Suppressor macrophage treated with lipopolysaccharide for 1 hour (primary cell): ENCODE measurements at places on chromosomes 13 and 19.
A peak's percentile ranks its signal among the peaks of the same experiment; 100 is the strongest.

DNA sequence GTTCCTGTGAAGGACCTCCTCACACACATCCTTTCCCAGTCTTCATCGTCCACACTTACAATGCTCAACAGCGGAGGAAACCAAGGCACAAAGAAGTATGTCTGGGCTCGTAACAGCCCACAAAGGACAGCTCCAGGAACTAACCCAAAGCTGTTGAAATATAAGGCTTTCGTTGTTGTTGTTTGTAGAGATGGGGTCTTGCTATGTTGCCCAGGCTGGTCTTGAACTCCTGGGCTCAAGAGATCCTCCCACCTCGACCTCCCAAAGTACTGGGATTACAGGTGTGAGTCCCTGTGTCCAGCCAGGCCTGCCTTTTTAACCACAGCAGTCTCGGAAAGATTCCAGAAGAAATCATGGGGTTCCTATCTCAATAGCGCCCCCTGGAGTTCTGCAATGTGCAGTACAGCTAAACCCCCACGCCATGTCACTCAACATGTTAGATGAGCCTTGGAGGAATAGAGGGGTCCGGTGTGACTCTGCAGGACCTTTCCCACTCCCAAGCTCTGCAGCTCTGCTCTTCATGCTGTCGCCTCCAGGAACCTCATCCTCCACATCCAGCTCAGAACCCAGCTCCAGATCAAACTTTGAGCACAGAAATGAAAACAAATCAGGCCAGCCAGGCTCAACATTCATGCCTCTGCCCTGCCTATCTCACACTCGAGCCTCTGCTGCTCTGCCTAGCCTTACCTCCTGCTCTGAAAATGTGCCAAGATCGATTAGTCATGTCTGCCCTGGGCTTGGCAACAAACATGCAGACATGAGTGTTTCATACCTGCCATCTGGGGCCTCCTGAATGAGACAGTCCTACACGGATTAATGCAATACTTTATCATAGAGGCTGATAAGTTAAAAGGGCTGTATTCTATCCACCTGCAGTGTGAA lies 7.5 kb downstream of the PLA2G4C start:
- DNase-seq = peak; percentile 56

DNA sequence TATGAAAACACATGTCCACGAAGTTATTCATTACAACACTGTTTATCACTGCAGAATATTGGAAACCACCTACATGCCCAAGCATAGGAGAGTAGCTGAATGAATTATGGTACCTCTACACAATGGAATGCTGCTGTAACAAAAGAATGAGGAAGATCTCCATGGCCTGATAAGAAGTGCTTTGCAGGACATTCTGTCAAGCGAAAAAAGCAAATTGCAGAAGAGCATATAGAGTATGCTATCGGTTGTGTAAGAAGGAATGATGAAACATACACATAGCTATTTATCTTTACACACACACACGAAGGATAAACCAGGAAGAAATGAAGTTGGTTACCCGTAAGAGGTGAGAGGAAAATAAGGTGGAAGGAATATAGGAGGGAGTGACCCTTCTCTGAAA lies 37.5 kb upstream of the CEACAM20 start:
- no peak for DNase-seq

GRCh38 chr13:45915686-45916439 lies 64.3 kb upstream of the SIAH3 start:
- no peak for DNase-seq

DNA sequence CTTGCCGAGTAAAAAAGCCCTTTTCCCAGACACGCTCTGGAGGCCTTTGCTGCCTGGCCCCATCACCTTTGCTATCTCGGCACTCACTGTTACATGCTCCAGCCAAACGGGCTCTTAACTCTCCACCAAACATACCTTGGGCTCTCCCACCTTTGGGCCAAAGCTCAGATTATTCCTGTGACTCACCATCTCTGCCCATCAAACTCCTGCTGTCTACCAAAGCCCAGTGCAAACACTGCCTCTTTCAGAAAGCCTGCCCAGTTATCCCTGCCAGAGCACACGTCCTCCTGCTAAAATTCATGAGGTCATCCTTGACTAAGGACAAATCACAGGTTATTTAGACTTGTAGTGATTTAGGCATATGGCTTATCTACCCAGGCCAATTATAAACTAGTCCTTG lies 48.1 kb upstream of the SERPINE3 start:
- DNase-seq = no peak

DNA sequence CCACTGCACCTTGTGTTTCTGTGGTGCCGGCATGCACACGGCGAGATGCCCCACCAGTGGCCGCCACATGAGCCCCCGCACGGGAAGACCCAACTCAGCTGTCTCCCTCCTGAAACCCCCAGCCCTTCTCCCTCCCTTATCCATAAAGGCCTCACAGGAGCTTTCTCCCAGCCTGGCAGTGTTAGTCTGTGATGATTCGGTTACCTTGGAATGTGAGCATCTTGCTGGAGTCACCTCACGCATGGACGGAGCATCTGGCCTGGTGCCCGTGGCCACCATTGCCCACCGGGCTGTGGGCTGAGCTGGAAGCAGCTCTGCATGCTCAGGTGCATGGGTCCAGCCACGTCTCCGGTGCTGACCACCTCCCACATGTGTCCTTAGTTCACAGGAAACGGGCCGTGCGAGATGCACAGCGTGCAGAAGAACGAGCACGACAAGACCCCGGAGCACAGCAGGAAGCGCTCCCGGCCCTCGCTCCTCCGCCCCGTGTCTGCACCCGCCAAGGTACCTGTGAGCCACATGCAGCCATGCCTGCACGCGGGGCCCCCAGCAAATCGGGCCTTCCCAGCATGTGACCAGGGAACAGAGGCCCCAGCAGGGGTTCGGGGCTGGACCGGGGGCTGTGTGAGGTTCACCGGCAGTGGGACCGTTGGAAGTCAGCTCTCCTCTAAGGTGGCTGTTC lies 22.0 kb downstream of the SIN3B start:
- no peak for DNase-seq

DNA sequence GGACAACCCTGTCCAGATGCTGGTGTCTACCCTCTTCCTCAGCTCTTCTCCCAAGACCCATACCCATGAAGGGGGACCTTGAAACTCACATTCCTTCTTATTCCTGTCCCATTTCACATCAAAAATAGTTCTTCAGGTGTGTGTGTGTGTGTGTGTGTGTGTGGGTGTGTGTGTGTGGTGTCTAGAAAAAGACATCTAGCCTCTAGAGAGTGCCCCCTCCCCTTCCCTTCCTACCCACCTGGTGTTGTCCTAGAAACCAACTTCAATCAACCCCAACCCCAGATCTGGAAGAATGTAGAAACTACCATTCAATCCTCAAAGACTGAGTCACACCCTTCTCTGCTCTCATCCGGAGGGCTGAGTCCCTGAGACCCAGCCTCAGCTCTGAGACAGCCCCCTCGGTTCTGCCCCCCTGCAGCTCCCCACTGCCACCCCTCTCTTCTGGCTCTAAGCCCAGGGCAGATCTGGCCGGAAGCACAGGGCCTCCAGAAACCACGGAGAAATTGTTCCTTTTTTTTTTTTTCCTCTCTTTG lies 3.5 kb downstream of the KCNN4 start:
- peak; percentile 54 for DNase-seq

DNA sequence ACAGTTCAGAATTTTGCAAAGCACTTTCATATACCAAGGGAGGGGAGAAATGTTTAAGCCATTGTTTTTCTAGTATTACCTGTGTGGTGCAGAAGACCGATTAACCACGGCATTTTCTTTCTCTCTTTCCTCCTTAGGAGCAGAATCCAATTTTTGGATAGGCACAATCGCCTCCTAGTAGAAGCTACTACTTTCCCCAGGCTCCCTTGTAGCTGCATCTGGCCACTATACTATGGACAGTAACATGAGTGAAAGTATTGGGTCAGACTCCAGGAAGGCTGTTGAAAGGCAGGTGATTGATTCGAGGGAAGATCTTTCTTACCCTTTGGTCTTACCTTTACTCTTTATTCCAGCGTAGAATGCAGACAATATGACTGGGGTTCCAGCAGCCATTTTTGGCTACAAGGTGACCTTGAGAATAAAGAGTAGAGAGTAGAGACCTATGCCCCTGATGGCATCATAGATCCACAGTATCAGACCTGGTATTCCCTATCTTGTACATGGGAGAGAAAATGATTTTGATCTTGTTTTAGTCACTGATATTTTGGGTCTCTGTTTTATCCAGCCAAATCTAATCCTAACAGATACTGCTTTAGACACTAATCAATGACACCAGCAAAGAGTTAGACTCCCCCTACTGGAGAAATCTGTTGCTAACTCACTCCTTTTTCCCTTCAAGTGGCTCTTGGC lies 77.0 kb downstream of the LRRC63 start:
- DNase-seq = peak; percentile 82

DNA sequence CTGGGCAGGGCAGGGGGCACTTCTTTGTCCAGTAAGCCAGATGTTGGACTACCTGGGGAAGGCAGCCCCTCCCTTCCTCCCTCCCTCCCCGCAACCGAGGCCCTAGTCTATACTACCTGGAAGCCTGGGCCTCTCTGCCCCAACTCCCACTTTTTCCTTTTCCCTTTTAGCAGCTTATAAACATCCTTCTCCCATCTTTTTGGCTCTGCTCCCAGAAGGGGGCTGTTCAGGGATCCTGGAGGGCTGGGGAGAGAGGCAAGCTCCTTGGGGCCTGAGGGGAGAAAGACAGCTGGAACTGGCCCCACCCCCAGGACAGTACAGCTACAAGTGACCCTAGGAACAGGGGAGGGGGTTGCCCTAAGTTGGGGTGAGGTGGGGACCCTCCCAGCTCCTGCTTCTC lies 44.9 kb downstream of the LYL1 start:
- no peak for DNase-seq

GRCh38 chr13:44759384-44760360 lies 183.5 kb upstream of the TSC22D1 start:
- no peak for DNase-seq

GRCh38 chr19:17721821-17722220 lies 2.5 kb downstream of the MAP1S start:
- peak; percentile 88 for DNase-seq

DNA sequence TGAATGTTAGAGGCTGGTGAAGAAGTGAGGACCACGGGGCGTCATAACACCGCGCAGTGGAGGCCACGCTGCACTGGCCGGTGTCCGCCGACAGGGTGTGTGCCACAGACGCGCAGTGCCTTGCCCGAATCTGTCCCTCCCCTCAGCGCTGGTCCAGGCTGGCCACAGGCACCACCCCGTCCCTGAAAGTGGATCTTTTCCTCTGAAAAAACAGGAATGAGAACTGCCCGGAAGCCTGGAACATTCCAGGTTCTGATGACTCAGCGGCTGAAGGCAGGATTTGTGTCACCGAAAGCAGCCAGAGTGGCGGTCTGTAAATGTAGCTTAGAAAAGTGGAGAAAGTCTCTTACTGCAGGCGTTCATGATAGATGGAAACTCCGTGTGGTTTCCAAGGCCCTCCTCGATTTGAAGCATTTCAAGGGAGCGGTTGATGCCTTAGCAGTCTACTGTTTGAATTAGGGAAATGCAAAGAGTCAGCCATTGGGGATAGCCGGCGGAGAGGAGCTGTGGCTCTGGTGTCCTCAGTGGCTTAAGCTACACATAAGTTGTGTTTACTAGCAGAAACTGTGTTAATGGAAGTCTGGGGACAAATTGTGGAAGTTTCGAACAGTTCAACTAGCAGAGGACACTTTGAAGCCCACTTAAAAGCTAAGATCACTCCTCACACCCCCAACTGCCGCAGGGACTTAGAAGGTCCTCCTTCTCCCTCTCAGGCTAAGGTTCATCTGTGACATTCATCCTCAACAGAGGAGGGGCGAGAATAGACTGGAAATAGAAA lies 70.8 kb downstream of the NUFIP1 start:
- DNase-seq = peak; percentile 96

DNA sequence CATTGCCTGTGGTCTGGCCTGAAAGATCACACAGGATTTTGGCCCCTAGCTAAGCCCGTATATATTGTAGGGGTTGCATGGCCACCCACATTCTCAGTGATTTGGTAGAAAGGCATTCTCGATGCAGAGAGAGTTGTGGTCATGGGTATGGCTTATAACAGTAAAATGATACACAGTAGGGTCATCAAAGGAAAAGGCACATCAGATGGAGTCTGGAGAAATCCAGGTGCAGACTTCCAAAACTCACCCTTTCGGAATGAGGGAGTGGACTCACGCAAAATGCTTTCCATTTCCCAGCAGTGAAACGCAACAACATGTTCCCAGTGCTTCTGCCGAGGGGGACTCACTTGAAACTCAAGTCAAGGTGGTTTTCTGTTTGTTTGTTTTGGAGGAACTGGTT lies 802.5 kb upstream of the SLITRK1 start:
- DNase-seq = no peak

DNA sequence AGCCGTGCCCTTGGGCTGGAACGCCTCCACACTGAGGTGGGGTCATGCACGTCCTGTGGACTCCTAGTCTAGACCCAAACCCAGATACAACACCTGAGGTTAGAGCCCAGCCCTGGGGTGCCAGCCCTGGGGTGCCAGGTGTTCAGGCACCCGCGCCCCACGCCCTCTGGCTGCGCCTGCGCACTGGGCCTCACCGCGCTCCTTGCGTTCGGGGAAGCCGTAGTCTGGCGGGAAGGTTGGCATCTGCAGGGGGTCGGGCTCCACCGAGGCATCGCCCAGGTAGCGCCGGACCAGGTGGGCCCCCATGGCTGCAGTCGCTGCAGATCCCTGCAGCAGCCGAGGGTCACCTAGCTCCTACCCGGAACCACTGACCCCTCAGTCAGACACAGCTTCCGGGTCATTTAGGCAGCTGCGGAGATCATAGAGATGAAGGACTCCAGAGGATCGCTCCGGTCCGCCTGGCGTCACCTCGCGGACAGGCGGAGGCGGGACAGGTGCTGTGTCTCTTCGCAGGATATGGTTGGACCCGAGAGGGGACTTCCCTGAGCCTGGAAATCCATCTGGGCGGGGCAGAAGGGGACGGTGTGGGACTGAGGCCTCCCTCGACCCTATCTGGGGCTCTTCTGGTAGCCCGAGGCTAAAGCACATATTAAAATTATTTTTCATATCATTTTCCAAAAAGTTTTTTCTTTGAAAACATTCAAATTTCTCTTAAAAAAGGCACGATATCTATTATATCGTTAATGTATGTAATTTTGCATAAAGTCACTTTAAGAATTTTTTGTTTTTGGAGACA lies at the start of gene NDUFB7:
Gene NDUFB7, minus strand, starts transcription at position 372 of the 796 bp plus-strand sequence. Its CDS starts 66 bp downstream, at position 306.
- DNase-seq = peak; percentile 97

DNA sequence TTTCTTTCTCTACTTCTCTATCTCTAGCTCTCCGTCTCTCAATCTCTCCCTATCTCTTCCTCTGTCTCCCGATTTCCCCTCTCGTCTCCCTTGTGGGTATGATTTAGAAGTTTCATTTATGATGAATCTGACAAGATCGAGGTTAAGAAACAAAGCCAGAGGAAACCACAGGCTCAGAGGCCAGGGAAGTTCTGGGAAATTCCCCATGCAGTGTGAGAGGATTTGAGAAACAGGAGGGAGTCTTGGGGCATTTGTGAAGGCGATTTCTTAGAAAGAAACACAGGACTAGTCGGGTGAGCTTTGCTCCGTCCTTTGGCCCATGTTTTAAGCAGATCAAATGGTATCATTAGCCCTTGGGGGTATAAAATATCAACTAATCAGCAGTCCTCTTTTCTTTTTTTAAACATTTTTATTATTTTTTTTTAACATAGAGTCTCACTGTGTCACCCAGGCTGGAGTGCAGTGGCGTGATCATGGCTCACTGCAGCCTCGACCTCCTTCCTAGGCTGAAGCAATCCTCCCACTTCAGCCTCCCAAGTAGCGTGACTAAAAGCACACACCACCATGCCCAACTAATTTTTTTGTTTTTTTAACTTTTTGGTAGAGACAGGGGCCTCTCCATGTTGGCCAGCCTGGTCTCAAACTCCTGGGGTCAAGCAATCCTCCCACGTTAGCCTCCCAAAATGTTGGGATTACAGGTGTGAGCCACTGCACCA lies 25.8 kb downstream of the TNFSF9 start:
- peak; percentile 90 for DNase-seq

GRCh38 chr19:11578258-11579142 lies 1.1 kb upstream of the ACP5 start:
- peak; percentile 57 for DNase-seq
